ENCODE measurements at places on chromosomes 4 and X.

DNA sequence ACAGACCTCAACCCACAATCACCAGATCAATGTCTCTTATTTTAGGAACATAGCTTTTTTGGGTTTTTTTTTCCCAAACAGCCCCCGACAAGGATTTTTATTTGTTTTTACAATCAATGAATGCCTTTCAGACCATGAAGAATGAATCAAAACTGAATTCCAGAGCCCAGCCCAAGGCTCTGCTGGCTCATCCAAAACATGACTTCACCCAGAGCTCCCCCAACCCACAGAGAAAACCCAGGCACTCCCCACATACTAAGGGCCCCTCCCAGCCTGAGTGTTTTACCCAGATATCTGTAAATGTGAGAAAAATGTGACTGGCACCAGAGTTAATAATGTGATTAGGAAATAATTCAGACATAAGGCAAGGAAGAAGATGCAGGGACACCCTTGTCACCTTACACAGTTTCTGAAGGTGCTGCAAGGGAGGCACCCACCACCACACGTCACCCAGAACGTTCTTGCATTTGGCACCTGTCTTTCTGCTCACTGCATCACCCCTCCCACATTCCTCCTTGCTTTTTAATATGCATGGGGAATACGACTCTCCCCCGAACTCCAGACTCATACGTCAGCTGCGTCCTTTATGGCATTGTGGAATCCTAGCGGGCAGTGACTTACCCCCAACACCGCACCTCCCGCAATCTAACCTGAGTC is 47.8 kb upstream of the C4orf50 start:
- no peak for DNase-seq

DNA sequence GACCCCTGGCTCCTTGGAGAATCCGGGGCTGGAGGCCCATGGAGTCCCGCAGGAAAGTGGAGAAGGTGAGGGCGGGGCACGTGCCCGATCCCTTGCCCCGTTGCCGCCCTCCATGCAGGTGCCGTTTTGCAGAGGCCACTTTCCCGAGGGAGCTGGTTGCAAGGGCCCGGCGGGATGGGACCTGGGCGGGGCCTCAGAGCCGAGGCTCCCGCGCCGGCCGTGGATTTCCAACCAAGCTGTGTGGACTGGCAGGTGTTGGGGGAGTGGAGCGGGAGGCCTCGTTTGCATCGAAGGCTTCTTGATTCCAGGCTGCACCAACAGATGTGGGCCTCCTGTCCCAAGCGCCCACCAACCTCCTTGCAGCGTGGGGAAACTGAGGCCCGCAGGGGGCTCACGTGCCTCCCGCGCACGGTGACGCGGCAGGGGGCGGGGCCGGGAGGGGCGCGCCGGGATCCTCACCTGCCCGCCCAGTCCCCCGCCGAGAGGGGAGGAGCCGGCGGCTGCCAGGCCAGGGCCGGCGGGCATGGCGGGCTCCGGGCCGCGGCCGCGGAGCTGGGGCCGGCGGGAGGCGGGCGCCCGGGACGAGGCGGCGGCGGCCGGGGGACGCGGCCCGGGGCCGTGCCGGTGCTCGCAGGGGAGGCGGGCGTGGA is 24.9 kb downstream of the SH3BP2 start:
- peak; percentile 41 for DNase-seq

GRCh38 chrX:38817004-38817703 is 15.9 kb downstream of the MID1IP1 start:
- DNase-seq = no peak

GRCh38 chrX:9668537-9668936 is 97.1 kb downstream of the GPR143 start:
- no peak for DNase-seq

GRCh38 chrX:69034451-69034850 is 130.8 kb downstream of the PJA1 start:
- DNase-seq = no peak

- no peak for DNase-seq
Measured at GRCh38 chr4:147794787-147795413, 63.0 kb downstream of the ARHGAP10 start.

DNA sequence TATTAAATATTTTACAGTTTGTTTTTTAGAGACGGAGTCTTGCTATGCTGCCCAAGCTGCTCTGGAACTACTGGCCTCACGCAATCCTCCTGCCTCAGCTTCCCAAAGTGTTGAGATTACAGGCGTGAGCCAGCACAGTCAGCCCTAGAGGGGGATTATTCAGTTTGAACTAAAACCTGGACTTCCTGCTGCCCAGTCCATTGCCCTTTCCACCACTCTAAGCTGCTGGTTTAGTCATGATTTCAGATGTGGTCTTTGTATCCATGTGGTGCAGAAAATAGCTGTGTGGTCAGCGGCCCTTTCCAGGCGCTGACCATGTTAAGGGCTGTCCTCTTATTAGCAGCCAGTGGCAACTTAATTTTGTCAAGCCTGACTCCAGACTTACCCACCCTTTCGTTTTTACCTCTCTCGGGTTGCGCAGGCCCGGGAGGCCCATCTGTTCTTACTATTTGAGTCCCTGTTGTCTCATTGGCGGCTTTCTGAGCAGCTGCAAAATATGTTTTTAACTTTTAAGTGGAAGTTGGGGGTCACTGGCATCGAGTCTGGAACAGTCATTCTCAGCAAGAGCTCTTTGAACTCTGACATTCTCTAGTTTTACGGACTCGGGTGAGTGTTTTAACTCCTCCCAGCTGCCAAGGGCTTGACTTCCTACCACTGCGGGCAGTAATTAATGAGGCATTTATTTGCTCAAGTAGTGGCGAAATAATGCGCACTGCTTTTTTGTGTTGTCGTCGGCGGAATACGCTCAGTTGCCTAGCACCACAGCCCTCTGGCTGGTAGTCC is 773 bp upstream of the VMA21 start:
- no peak for DNase-seq

DNA sequence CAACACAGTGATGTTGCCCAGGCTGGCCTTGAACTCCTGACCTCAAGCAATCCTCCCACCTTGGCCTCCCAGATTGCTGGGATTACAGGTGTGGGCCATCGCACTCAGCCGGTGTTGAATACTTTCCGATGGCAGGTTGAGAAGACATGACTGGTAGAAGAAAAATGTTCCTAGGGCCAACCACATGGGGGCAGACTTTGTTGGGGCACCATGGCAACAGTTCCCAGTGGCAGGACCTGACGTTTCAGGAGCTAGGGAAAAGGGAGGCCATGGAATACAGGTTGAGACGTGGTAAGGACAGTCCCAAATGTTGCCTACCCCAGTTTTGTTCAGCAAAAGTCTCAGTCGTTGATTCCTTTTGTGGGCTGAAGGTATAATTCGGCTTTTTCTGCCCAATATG is 134.6 kb downstream of the ASMT start:
- DNase-seq = no peak

- no peak for DNase-seq
Measured at GRCh38 chr4:3605491-3605890, 73.3 kb upstream of the LRPAP1 start.

DNA sequence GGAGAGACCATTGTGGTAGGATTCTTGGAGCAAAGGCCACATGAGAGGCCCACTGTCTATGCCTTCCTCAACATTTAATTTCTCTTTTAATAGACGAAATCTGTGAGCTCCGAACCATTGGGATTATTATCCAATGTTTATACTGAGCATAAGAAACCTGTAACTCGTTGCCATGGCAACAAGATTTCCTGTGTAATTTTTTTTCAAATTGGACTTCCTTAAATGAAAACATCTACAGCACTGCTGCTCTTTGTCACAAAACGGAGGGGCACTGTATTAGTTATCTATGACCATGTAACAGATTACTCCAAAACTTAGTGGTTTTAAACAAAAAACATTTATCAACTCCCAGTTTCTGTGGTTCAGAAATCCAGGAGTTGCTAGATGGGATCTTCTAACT is 38.7 kb downstream of the PPP1R2C start:
- no peak for DNase-seq

- DNase-seq = no peak
Measured at GRCh38 chr4:186621959-186622553, 66.7 kb upstream of the MTNR1A start.

DNA sequence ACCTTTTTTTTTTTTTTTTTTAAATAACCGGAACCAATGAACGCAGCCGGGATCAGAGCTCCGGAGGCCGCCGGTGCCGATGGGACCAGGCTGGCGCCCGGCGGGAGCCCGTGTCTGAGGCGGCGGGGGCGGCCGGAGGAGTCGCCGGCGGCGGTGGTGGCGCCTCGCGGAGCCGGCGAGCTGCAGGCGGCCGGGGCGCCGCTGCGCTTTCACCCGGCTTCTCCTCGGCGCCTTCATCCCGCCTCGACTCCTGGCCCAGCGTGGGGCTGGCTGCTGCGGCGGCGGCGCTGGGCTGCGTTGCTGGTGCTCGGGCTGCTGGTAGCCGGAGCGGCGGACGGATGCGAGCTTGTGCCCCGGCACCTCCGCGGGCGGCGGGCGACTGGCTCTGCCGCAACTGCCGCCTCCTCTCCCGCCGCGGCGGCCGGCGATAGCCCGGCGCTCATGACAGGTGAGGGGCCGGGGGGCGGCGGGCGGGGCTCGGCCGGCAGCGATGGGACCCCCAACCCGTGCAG is 337 bp downstream of the STIM2 start:
- no peak for DNase-seq

DNA sequence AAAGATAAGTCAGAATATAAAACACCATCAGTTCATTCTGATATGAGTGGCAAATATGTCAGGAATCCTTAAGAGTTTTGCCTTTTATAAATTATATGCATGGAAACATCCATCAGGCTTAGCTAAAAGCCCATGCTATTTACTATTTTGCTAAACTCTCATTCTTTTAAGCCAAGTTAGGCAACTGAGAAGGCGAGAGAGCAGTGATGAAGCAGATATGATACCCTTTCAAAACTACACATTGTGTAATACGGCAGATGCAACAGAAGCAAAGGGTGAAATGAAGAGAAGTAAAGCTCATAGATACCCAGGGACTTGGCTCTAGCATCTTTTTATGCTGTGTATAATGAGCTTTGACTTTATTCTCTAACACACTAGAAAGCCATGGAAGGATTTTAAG is 95.8 kb downstream of the SLIT2 start:
- DNase-seq = no peak

DNA sequence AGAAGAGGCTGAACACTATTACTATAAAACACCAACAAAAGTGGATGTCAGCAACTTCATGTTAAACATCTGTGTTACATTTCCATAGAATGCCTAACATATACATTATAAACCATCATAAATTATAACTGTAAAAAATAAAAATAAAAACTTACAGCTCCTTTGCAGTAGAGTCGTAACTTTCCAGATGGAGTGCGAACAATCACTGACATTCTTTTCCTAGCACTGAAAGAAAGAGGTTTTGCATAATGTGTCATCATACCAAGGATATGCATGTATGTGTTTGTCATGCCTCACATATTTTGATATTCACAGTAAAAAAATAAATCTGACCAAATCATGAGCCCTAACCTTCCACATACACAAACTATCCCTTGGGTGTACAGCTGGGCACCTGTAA is 113.1 kb downstream of the ATP8A1 start:
- no peak for DNase-seq

- no peak for DNase-seq
Measured at GRCh38 chr4:99180382-99181070, 36.4 kb upstream of the ADH4 start.

- no peak for DNase-seq
Measured at GRCh38 chr4:23814996-23815660, 74.7 kb downstream of the PPARGC1A start.

DNA sequence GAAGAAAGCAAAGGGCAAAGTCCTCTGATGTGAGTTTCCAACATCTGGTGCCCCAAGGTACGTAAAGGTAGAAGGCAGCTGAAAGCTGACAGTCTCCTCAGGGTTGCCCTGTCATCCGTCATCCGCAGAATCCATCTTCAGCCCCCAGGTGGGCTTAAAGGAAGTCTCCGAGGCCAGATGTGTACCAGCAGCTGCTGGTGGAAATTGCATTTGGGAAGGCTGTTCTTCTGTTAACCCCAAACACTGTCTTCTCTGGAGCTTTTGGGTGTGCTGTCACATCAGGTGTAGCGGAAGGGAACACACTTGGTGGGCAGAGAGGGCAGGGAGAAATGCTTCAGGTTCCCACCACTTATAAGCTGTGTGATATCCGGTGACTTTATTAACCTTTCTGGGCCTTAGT is 310.0 kb upstream of the GATB start:
- DNase-seq = no peak

GRCh38 chrX:5718651-5719050 is 510.0 kb downstream of the NLGN4X start:
- DNase-seq = no peak

DNA sequence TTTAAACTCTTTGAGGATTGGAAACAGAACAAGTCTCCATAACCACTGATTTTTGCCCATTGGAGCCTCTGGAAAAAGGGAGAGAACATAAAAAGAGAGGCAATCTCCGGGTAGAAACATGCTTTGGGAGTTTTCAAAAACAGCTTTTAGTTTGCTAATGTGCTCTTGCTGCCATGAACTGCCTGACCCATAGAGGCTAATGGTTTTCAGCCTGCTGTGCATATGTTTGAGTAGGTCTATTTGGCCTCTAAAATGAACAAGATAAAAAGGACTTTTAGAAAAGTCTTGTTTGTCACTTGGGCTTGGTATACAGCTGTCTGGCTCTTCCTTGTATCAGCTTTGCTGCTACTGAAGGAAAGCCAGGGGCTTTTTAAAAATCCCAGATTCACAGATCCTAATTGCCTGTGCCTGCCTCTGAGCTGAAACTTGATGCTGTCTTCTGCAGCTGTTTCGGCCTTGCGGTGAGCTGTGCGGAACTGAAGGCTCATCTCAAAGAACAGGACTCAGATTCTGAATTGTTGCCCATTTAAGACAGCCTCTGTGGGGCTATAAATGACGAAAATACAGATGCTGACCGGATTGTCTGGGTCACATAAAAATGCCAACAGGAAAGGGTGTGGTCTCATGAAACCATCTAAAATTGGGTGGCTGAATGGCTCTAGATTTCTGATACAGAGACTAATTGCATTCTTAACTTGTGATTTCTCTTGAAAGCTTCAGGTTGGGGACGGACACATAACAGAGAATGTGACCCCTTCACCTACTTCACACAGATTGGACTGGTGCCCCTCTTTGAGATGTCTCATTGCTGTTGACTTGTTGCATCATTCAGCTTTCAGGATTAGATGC is 18.4 kb upstream of the ZNF41 start:
- no peak for DNase-seq

Data from NCI-H1048 (cell line).